Caco-2 (cell line): ENCODE measurements at places on chromosomes 7 and 10.

- DNase-seq, result no peak
These were observed 69.4 kb downstream of the AMZ1 start for GRCh38 chr7:2757361-2757903.

- peak; percentile 44 for DNase-seq
These were observed 80.5 kb upstream of the RNF32 start for GRCh38 chr7:156560075-156560474.

GRCh38 chr10:78435484-78436221, 402.0 kb downstream of the RPS24 start:
- no peak for DNase-seq

GRCh38 chr10:99785646-99786045, 3.2 kb downstream of the ABCC2 start:
- DNase-seq, result peak; percentile 46

GRCh38 chr10:25614652-25615051, 319.4 kb upstream of the MYO3A start:
- DNase-seq, result no peak

- DNase-seq, result no peak
These were observed 70.1 kb downstream of the HACD1 start for GRCh38 chr10:17547060-17547459.

- no peak for DNase-seq
These were observed 147.2 kb upstream of the ADO start for GRCh38 chr10:62657244-62657835.

- DNase-seq, result peak; percentile 48
These were observed 158.0 kb upstream of the ITGB1 start for GRCh38 chr10:33115738-33116719.

GRCh38 chr10:46255801-46256747, 30.7 kb upstream of the ANTXRL start:
- peak; percentile 82 for DNase-seq

DNA sequence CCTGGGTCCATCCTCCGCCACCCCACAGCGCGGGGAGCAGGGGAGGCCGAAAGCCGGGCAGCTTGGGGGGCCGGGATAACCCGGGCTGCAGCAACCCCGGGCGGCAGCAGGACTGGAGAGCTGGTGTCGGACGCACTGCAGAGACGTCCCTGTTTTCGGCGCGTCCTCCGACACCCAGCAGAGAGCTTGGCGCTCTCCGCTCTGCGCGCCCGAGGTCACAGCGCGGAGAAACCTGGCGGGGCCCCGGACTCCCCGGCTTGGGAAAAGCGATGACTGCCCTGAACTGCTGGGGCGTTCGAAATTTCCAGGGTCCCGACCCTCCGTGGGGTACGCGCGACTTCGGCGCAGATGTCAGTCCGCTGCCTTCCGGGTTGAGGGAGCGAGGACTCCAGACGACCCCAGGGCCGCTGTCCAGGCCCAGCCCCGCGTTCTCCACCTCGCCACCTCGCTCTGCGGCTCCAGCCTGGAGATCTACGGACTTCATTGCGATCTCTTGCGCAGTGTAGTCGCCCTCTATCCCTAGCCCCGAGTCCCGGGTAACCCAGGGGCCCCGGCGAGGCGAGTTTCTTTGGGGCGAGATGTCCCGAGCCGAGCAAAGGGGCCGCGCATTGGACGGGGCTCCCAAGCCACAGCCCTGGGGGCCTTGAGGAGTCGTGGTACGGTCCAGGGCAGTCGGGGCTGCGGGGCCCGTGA, 617 bp upstream of the FOXI2 start:
- DNase-seq, result no peak

GRCh38 chr10:127872011-127872761, 20.6 kb downstream of the CLRN3 start:
- no peak for DNase-seq

GRCh38 chr7:100490483-100491191, 6.9 kb downstream of the NYAP1 start:
- no peak for DNase-seq

- DNase-seq, result no peak
These were observed 8.5 kb downstream of the VOPP1 start for GRCh38 chr7:55563596-55564325.

DNA sequence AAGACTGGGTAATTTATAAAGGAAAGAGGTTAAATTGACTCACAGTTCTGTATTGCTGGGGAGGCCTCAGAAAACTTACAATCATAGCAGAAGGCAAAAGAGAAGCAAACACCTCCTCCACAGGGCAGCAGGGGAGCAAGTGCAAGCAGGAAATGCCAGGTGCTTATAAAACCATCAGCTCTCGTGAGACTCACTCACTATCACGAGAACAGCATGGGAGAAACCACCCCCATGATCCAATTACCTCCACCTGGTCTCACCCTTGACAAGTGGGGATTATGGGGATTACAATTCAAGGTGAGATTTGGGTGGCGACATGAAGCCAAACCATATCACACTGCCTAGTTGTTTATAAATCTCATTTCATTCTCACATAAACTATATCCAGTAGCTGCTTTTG, 28.0 kb upstream of the CPN1 start:
- no peak for DNase-seq

- DNase-seq, result no peak
These were observed 196.8 kb downstream of the REEP3 start for GRCh38 chr10:63718006-63718405.

GRCh38 chr7:601595-602340, 82.1 kb upstream of the PDGFA start:
- DNase-seq, result no peak

DNA sequence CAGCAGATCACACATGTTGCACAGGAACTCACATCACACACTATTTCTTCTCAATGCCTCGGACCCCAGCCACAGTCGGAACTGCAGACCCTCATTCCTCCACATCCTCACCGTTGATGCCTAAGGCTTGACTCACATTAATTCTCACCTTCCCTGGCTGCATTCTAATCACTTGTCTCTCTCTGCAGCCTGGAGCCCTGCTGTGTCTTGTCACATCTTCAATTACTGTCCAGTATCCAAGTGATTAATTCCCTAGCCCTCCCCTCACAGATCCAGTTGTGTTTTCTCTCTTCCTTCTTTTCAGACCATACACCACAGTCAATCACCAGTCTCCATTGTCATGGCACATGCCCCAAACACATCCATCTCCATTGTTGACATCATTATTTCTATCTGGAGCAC, 592.4 kb upstream of the IGFBP3 start:
- DNase-seq, result no peak

DNA sequence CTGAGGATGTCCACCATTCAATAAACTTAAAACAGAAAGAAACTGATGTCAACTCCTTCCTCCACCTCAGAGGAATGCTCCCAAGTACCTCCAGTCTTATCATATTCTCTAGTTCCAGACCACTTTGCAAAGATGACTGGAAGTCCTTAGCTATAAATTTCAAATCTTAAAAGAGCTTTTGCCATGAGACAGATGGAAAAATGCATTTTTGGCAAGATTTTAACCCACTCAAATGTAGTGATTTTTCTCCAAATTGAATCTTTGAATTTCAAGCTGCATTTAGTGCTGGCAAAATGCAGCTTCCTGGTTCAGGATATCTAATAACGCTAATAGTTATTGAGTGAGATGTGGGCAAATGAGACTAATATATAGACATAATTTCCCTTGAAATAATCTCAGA, 33.2 kb downstream of the DGKI start:
- DNase-seq, result no peak

DNA sequence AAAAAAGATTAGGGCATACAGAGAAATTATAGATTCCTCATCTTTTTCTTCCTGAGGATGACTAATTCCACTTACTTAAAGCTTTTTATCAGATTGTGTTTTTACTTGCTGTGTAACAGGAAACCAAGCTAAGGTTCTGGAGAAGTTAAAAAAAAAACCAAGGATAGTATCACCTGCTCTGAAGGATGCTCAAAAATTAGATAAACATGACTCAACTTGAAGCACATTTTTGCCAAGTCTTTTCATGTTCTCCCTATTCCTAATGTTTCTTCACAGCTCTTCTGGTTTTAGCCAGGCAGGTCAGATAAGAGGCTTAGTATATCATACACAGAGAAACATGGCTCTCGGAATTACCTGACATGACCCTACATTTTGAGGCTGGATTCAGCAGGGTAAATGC, 90.3 kb downstream of the CPEB3 start:
- no peak for DNase-seq
